ENCODE measurements at places on chromosomes 5 and 9.

GRCh38 chr9:3887786-3888496 is 362.1 kb upstream of the RFX3 start:
- DNase-seq = no peak

DNA sequence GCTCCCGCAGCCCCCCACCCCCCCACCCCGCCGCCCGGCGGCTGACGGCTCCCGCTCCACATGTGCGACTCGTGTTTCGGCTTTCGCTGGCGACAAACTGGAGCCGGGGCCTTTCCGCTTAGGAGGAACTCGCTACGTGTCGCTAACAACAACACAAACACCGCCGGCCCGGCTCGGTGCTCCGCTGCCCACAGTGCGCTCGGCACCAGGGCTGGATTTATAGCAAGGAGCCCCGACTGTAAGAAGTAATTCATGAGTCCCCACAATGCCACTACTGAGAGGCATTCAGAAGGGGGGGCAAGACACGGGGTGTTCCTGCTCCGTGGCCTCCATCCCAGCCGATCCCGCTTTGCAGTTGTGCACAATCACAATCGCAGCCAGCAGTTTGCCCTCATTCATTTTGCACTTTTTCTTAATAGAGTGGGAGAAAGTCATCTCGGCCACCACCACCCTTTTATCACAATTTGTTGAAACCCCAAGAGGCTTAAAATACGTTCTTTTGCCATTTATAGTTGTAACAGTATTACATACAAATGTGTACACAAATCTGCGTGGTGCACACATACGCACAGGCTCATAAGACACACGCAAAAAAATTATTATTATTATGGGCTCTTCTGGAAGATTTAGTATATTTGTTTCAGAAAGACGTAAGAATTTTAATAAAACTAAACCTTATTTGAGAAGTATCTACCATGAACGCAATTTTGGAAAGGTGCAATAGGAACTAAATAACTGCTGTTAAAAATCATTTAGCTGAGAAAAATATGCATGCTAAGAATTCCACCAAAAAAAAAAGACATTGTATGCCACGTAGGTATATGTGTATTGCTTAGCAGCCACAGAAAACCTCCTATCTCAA is 48.1 kb downstream of the EBF1 start:
- no peak for DNase-seq

DNA sequence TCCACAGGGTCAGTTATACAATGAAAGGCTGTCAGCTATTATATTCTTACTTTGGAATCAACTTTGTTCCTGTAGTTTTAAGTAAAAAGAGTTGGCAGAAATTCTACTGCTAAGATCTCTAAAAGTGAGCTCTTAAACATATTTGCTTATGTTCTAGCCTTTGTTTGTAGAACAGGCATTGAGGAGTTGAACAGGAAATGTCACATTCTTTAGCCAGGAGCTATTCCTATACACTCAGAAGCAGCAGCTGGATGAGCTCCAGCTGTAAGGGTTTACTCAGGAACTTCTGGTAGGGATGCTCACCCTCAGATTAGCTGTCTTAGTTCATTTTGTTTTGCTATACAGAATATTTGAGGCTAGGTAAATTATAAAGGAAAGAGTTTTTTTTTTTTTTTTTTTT is 22.4 kb upstream of the SPINK14 start:
- DNase-seq = no peak

DNA sequence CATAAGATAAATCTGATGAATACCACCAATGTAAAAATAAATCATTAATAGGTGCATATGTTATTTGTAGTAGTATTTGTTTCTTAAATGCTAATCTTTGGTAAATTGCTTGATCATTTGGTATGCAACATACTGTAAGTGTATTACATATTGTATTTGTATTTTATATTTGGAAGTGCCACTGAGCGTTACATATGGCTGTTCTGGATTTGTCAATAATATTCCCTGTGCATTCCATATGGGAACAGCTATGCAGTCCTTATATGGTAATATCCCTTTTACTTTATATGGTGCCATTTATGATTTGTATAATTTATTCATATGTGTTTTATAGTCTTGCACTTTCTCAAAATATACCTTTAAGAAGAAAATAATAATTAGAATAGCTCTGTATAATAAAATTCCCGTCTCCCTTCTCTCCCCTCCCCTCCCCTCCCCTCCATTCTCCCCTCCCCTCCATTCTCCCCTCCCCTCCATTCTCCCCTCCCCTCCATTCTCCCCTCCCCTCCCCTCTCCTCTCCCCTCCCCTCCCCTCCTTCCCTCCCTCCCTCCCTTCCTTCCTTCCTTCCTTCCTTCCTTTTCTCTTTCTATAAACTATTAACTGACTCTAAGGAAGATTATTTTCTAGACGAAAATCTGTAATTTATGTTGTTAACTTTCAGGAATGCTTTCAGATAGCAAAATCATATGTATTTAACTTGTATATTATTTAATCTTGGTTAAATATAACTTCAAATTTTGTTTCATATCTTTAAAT is 241.4 kb downstream of the CSNK1G3 start:
- DNase-seq = no peak

DNA sequence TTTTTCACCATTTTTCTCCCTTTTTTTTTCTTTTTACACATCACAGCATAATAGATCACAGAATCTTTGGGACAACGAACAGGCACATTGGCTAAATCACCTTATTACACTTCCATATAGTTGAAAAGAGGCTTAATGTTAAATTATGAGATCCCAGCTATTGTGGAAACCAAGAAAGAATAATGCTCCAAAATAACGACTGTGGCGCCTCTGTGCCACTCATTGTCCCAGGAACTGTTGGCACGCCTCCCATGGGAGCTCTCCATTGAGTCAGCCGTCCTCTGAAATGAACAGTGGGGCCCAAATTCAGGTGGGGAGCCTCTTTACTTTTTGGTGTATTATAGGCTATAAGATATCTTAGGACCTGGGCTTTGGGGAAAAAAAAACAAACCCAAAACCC is 82.2 kb upstream of the NFIB start:
- DNase-seq = no peak

DNA sequence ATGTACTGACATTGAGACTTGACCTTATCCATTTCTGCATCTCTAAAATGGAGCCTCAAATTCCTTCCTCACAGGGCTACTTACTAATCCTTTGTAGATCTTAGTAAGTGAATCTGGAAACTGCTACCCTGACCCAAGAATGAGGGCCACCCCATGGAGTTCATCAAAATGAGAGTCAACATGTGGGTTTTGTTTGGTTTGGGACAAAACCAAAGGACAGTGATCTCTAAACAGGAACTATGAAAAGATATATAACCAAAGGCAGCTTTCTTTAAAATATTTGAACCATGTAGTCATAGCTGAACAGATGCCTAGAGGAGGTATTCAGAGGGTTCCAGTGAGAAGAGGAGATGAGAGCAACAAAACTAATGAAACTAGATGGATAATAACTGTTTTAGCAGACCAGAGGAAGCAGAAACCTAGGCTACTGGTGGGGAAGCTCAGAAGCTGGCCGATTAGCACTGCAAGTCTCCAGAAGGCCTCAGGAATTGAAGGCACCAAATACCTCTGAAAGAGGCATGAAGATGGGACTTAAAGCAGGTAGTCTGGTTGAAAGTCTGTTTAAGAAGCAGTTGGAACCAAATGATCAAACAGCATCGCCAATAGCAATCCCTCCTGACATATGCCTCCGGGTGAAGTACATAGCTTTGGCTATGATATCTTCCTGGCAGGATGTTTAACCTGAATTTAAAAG is 45.8 kb downstream of the THOC3 start:
- no peak for DNase-seq

DNA sequence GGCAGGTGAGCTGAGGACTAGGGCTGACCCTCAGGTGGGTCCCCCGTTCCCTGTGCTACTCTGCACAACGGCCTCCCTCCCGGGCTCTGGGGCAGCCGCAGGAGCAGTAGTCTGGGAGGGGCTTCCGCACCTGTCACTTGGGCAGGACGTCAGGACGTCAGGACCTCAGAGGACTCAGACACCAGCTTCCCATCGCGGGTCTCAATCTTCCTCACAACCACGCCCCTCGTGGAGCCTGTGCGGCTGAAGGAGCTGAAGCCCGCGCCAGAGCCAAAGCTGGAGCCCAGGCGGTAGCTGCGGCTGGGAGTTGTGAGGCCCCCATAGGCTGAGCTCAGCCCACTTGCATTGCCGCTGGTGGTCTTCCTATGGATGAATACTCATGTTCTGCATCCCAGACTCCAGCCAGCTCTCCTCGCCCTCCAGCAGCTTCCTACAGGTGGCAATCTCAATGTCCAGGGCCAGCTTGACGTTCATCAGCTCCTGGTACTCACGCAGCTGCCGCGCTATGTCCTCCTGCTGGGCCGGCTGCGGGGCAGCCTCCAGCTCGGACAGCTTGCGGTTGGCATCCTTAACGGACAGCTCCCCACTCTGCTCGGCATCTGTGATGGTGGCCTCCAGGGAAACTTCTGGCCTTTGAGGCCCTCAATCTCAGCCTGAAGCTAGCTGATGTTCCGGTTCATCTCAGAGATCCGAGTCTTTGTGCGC is 381.4 kb upstream of the RGMB start:
- DNase-seq = no peak

DNA sequence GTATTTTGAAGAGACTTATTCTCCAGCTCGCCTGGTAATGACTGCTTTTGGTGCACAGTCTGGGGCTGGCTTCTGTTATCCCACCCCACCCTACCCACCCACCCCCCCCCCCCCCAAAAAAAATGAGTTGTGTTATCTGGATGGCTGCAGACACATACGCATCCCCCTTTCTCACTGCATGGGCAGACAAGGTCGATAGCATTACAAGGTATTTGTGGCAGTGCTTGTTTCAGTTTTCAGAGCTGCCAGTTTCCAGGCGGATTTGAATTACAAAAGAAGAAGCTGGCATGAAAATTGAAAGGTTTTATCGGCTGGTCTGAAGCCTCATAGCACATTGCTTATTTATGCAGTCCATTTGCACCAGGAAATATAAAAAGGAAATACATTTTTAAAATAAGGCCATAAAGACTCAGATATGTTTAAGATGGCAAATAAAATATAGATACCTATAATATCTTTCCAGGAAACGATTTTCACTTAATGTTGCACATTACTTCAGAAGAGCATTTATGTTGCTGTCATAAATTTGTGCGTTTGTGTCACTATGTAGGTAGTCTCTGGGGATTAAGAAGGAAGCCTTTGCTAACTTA is 85.1 kb upstream of the GRHPR start:
- DNase-seq = peak; percentile 91

- DNase-seq = no peak
Measured at GRCh38 chr5:62558941-62559340, 19.7 kb upstream of the LRRC70 start.

GRCh38 chr5:74186356-74187315 is 453.9 kb downstream of the ENC1 start:
- DNase-seq = no peak

GRCh38 chr5:39605588-39606575 is 181.1 kb upstream of the DAB2 start:
- no peak for DNase-seq

DNA sequence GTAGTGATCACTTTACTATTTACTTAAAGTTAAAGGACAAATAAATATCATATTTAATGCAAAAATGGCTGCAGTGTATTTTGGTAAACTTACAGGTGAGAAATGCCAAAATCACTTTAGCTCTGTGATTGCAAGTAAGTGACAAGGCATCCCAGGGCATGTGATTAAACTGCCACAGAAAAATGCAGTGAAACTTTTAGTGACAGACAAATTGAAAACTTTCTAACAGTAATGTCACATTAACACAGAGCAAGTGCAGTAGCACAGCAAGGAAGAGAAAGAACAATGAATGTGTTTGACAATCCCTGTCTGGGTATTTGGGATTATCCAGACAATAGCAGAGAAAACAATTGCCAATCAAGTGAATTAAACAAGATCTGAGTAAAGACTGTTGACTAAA is 606.8 kb downstream of the SLCO4C1 start:
- no peak for DNase-seq

GRCh38 chr9:8668231-8668630 is 868.7 kb upstream of the DMAC1 start:
- no peak for DNase-seq

- peak; percentile 88 for DNase-seq
Measured at GRCh38 chr9:37997636-37998374, 71.2 kb downstream of the SHB start.

GRCh38 chr9:123945532-123945931 is 15.6 kb upstream of the DENND1A start:
- DNase-seq = no peak

DNA sequence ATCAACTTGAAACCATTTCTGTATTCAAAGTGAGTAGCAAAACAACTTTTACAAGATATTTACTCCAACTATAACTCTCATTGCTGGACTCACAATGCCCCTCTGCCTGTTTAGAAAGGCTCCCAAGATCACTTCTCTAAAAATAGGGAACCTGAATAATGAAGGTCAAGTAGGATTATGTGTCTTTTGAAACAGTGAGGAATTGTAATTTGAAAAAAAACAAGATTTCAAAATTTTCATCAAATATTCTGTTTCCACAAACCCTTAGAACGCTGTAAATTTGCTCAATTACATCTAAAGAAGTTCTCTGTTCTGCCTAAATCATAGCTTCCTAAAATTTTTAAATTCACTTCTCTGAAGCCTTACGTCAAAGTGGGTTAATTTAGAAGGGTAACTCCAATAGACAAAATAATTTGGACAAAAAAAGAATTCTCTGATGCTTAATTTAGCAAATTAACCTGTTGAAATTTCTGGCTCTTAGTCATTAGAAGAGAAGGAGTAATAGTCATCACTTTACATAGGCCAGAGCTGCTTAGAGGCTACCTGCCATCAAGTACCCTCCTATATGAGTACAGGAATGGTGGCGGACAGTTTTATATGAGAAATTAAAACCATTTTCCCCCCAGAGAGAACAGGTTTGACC is 4.0 kb downstream of the ELL2 start:
- no peak for DNase-seq

DNA sequence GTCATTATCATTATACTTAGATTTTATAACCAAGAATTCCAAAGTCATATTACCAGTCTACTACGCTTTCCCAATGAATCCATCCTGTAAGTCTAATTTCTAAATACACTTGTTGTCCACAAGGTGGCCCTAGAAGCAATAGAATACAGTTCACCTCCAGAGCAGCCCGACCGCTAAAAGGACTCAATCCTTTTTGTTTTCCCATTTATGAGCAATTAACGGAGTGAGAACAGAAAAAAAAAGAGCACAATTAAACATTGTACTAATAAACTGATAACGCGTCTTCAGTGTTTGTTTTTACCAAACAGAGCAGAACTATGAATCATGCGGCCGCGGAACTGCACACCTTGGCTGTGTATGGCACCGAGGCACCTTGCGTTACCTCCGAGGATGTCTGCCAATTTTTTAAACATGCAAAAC is 160.7 kb upstream of the DAPK1 start:
- DNase-seq = peak; percentile 87

DNA sequence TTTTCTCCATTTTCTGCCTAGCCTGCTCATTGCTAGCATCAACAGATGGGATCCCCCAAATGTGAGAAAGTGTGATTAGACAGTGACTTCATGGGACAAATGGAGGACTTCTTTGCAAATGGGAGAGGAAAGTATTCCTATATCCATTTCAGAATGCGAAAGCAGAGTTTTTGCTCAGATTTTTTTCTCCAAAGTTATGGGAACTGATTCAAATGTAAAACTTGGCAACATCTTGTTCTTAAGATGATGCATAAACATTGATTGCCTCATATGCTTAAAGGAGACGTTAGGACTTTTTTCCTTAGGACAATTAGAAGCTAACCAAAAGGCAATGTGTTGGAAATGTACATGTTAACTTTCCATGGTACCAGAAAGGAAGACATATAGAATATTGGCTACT is 704.3 kb upstream of the ZNF608 start:
- no peak for DNase-seq

Data from erythroblast (primary cell).